Activated effector memory CD4-positive, alpha-beta T cell treated with Interleukin-2 at 50 U/mL for 16 hours (primary cell): ENCODE measurements at places on chromosomes 6 and 20.

DNA sequence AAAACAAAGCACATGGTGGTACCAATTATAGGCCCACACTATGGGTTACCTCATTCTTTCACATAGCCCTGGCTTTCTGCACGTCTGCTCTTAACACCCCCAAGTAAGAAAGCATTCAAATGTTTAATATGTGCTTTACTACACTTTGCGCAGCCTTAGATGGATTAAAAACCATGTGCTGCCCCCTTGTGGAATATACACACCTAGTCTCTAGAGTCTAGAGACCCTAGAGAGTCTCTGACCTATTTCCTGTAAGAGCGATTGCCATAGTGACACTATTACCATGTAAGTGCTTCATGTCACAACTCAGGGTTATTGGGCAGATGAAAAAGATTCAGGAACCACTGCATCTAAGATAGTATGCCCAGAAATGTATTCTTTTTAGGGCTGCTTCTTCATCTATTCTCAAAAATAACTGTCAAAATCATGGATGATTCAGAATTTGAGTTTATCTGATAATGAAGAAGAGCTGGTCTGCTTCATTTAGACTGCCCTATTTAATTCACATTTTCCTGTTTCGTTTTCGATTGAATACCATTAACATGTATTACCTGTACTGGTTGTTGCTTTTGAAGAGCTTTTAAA, 186.3 kb downstream of the ADGB start:
- DNase-seq = no peak

DNA sequence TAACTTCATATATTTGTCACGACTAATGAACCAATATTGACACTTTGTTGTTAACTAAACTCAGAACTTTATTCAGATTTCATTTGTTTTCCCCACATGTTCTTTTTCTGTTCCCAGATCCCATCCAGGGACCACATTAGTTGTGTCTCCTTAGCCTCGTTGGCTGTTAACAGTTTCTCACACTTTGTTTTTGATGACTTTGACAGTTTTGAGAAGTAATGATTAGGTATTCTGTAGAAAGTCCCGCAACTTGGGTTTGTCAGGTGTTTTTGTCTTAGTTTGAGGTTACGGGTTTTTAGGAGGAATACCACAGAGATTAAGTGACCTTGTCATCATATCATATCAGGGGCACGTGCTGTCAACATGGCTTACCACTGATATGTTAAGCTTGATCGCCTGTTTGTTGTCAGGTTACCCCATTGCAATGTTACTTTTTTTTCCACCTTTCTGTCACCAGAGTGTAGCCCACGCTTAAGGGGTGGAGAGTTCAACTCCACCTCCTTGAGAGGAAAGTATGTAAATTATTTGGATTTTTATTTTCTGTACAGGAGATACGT, 32.9 kb downstream of the MAP3K4 start:
- DNase-seq = no peak

GRCh38 chr20:17377231-17377630, 150.4 kb downstream of the PCSK2 start:
- DNase-seq = no peak

DNA sequence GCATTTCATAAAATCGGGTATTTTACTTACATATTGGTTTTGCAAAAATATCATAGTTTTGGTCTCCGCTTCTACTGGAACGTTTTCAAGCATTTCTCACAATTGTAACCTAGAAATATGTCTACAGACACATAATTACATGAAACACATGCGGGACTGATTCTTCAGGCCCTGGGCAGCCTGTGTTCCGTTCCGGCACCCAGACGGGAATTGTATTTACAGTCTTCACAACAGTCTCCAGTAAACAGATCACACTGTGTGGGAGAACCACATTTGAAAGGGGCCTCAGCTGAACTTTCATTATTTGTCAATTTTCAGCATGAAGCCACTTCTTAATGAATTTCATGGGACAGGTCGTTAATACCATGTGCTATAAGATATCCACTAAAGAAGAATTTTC, 196.9 kb downstream of the DST start:
- no peak for DNase-seq

- DNase-seq = no peak
Measured at GRCh38 chr20:32192698-32193097, 14.8 kb downstream of the PLAGL2 start.

GRCh38 chr6:132021552-132022375, 70.6 kb upstream of the CCN2 start:
- DNase-seq = no peak

DNA sequence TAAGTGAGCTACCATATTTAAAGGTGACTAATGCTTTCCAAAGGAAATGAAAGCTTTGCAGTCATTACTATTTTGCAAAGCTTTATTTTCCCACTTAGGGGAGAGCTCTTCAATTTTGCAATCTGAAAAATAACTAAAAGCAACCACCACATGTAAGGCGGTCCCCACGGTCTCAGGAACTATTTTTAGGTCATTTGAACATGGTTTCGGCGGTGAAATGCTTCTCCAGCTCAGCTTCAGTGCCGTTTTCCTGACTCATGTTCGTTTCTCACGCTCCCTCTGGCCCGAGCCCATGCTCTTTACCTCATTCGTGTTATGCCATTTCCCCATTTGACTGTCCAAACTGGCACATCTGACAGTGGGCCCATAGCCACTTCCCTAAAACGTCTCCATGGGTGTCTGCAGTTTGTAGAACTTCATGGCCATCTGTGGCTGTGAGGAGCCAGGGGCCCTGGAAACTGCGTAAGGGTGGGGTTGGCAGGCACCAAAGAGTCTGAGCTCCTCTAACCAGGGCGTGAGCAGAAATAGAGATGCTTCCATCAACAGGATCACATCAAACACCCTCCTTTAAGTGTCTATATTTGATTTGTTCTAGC, 46.5 kb downstream of the ADTRP start:
- no peak for DNase-seq

- DNase-seq = no peak
Measured at GRCh38 chr6:129874837-129875236, 13.7 kb upstream of the TMEM244 start.

- no peak for DNase-seq
Measured at GRCh38 chr6:151804585-151805285, 2.7 kb upstream of the ESR1 start.

- DNase-seq = peak; percentile 25
Measured at GRCh38 chr6:46015119-46015968, at the start of gene CLIC5. Gene CLIC5, minus strand, starts transcription at chr6:46015860. Its CDS starts 318 bp downstream, at chr6:46015542.

GRCh38 chr6:159853754-159854153, 37.0 kb upstream of the MAS1 start:
- no peak for DNase-seq

- no peak for DNase-seq
Measured at GRCh38 chr6:6008089-6008647, 1.4 kb upstream of the NRN1 start.

GRCh38 chr6:1726341-1726768, 116.6 kb downstream of the FOXC1 start:
- no peak for DNase-seq

DNA sequence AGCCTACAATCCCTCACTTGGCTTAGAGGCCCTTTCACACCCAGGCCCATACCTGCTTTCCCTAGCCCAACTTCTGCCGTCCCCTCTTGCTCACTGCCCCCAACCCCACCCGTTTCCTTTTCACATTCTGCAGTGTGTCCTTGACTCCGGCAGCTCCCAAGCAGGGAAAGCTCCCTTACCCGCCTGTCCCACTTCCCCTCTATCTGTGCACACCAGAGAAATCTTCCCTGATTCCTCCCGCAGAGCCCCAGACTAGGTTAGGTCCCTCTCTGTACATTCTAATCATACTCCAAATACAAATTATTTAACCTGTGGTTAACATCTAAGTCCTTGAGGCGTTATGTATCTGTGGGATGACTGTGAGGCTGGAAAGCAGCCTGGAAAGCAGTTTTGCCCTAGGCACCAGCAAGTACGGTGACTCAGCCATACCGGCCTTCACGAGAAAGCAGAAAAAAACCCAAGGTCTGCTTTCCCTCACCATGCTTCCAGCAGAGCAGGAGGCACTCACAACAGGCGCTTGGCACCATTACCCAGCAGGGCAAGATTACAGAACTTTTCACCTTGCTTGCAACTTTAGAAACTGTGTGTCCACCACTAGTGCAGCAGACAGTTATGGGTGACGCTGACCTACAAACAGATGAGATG, 22.3 kb downstream of the ELOVL5 start:
- DNase-seq = no peak

GRCh38 chr20:19026121-19026878, 186.1 kb upstream of the SLC24A3 start:
- DNase-seq = no peak
